ENCODE measurements at places on chromosomes 12 and 14. TPM values are rescaled to one million over a fixed set of nuclear protein-coding genes. Genes with fewer than 3 reads are reported as not detected.
A peak's percentile ranks its signal among the peaks of the same experiment; 100 is the strongest.

The SPIC gene
- not detected for total RNA-seq

DNA sequence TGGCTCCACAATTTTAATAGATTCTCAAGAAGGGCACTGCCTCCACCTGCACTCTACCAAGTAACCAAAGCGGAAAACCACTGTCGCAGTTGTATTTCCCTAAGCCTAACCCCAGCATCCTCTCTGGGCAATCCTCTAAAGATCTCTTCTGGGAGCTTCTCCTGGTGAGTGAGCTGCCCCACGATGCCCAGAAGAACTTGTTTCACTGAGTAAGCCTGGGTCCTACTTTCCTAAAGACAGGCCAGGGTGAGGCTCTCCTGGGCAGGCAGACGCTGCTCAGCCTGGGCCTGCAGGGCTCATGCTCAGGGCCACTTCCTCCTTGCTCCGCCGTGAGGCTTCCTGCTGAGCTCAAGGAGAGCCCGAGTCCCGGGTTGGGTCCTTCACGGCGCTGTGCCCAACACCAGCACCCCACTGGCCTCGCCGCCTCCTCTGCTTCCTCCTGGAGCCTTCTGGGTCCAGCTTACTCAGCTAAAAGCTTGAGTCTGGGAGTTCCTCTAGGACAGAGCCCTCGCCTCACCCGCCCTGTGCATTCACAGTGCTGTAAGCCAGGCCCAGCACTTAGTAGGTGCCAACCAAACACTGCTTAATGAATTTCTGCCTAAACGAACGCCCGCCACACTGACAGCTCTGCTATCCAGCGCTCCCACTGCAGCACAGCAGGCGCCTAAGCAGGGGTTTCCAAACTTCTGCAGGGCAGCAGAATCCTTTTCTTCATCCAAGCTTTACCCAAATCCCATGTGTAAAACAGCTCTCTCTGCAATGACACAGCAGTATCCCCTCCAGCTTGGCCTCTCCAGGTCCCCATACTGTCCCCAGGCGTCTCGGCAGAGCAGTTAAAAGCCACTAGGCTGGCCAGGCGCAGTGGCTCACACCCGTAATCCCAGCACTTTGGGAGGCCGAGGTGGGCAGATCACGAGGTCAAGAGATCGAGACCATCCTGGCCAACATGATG lies 5.7 kb downstream of the RAB35 start:
- H3K27ac ChIP-seq = peak overlapping the region; percentile 73
- DNase-seq = peak; percentile 68
- peaks cover 26% of the 10 kb centered on the region for H3K36me3 ChIP-seq
- peaks cover 62% of the 10 kb centered on the region for H3K4me1 ChIP-seq
- H3K27me3 ChIP-seq = no peaks in the 10 kb centered on the region

- no peak overlapping the region for H3K27ac ChIP-seq
- peak; percentile 75 for DNase-seq
- no peak overlapping the region for H3K4me3 ChIP-seq
- peaks cover 3% of the 10 kb centered on the region for H3K4me1 ChIP-seq
- H3K27me3 ChIP-seq = no peaks in the 10 kb centered on the region
Measured at GRCh38 chr12:80778005-80778541, 61.4 kb downstream of the MYF5 start.

DNA sequence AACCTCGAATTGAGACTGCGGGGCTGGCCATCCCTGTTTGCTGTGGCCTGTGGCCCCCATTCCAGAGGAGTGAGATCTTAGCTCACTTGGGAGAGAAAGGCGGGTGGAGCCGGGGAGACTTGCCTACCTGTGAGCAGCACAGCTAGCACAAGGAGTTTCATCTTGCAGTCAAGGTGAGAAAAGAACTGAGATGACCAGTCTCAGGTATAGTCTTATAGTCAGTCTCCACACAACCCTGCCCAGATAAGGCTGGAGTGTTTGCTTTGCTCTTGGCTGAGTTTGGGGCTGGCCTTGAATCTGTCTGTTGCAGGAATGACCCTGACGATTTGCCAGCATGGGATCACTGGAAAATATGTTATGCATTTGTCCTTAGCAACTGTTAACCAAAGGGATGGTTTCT lies at the start of gene PLA2G1B:
Gene PLA2G1B (minus strand): TSS at position 187 of the 400 bp plus-strand sequence. CDS start 26 bp downstream, at position 161.
- H3K4me1 ChIP-seq = no peaks in the 10 kb centered on the region
- H3K4me3 ChIP-seq = no peak within 1 kb of the TSS
- H3K27ac ChIP-seq = no peak within 1 kb of the TSS

- no peak overlapping the region for H3K4me3 ChIP-seq
- no peaks in the 10 kb centered on the region for H3K4me1 ChIP-seq
- H3K27me3 ChIP-seq = no peaks in the 10 kb centered on the region
- H3K27ac ChIP-seq = no peak overlapping the region
Measured at GRCh38 chr14:34030864-34031263, 80.0 kb upstream of the EGLN3 start.

DNA sequence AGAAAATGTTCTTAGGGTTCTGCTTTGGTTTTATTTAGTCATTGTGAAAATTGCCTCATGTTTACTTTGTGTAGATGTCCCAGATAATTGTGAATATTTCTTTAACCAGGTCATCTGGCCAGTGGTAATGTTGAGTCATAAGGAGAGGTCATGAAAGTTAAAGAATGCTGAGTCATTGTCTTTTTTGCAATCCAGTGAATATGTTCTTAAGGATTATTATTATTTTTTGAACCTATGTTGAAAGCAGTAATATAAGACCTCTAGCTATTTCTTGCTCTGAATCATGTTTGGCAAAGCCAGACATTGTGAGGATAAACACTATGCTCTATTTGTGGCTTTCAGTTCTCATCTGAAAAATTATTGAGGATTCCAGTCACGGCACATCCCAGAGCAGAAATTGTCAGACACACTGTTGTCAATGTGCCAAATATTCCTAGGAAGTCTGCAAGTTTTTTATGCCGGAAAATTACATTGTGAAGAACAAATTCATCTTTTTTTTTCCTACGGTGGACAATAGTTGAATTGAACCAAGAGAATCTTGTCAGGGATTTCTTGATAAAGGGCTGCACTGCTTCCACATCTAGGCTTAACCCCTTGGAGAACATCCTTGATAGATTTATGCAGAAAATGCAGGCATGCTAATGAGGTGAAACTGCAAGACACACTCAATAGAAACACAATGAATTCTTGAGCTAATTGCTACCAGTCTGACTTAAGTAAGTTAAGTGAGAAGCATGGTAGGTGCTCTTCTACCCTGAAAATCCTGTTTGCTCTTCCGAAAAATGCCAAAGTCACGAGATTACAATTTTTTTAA lies 369.6 kb downstream of the ATP23 start:
- H3K4me1 ChIP-seq = no peaks in the 10 kb centered on the region
- DNase-seq = no peak
- no peaks in the 10 kb centered on the region for H3K36me3 ChIP-seq

- no peaks in the 10 kb centered on the region for H3K27me3 ChIP-seq
- H3K4me1 ChIP-seq = peaks cover 11% of the 10 kb centered on the region
- DNase-seq = no peak
- H3K36me3 ChIP-seq = peaks cover 3% of the 10 kb centered on the region
- no peak overlapping the region for H3K4me3 ChIP-seq
Measured at GRCh38 chr14:92737206-92737605, 11.2 kb downstream of the LGMN start.
